ENCODE measurements at places on chromosomes 5 and 9.

GRCh38 chr5:87755360-87755759, 342.6 kb upstream of the CCNH start:
- DNase-seq = no peak

- DNase-seq = no peak
Observed at GRCh38 chr5:6522331-6522730, 73.7 kb downstream of the UBE2QL1 start.

- no peak for DNase-seq
Observed at GRCh38 chr9:104740621-104741020, 6.9 kb upstream of the NIPSNAP3A start.

DNA sequence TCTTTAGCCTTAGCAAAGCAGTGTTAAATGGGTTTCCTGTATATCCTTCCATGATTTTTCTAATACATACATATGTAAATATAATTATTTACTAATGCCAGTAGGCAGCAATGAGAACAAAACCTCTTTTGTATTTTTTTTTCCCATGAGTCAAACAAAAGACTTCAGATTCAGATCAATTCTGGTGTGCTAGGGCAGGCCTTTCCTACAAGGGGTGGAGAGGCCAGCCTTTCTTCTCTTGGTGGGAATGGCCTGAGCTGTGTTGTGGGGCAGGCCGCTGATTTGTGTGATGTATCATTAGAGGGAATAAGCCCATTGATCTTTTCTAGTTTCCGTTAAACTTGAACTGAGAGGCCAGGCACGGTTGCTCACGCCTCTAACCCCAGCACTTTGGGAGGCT, 115.5 kb upstream of the DMRT1 start:
- DNase-seq = no peak

DNA sequence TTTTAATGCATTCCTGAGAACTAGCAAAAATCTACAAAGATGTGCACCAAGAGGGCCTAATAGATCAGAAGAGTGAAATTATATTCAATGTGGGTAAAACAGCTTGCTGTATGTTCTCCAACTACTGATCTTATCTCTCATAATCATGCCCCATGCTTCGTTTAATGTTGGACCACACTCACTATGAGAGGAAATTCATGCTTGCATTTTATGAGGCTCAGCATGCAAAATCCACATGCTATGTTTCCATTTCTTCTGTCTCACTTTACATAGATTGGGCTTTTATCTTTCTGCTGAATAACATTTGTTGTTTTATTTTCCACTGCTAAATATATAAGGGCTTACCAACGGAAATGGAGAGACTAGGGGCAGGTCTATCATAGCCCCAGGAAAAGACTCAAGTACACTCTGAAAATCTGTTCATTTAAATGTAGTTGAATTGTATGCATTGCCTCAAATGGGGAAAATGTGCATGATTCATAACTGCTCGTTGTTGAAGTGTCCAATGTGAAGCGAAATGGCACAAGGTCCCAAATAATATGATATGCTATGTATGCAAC, 474.2 kb downstream of the EFNA5 start:
- DNase-seq = no peak

DNA sequence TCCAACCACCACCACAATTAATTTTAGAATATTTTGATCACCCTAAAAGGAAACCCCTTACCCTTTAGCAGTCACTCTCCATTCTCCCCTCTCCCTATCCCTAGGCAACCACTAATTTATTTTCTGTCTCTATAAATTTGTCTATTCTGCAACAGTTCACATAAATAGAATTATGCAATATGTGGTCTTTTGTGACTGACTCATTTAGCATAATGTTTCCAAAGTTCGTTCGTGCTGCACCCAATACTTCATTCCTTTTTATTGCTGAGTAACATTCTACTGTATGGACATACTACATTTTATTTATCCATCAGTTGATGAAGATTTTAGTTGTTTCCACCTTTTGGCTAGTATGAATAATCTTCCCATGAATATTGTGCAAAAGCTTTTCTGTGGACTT, 18.2 kb upstream of the CDC20B start:
- no peak for DNase-seq

DNA sequence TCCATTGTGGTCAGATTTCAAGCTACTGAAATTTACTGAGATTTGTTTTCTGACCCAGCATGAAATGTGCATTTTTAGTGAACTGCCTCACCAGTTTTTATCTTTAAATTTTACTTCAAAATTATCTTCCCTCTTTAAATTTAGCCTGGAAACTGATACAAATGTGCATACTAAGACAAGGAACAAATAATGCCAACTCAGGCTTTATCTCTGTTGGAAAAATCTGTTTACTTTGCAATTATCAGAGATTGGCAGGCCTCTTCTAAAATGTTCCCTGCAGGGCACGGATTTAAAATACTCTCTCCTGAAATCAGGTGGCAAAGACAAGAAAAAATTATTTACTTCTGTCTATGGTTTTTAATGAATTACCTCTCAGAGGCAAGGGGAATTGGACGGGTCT, 151.0 kb upstream of the PTCH1 start:
- no peak for DNase-seq

Measured in activated CD8-positive, alpha-beta T cell treated with anti-CD3 and anti-CD28 coated beads, Interleukin-2, amount 10 ng/mL, durations not matched to agents 7 days and 5 days (primary cell).